ENCODE measurements at places on chromosomes 7 and 10. TPM values are rescaled to one million over a fixed set of nuclear protein-coding genes. Genes with fewer than 3 reads are reported as not detected.
A peak's percentile ranks its signal among the peaks of the same experiment; 100 is the strongest.

GRCh38 chr7:158655507-158655906 is 49.1 kb downstream of the NCAPG2 start:
- no peak for DNase-seq

DNA sequence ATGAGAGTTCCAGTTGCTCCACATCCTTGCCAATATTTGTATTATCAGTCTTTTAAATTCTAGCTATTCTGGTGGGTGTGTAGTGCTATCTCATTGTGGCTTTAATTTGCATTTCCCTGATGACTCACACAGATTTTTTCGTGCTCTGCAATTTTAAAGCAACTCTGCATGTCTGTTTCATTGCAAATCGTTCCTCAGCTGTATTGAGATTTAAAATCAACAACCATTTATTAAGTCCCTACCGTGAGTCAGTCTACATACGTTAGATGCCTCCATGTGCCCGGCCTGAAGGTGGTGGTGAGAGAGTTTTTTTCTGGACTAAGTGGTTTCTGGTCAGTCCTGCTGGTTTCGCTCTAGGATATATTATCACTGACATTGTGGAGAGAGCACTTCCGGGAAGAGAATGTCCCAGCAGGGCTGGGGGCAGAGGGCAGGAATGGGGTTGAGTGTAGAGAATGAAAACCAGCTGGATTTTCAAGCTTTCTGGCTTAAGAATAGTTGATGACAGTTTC is 8.4 kb upstream of the HYCC1 start:
- no peak for DNase-seq

DNA sequence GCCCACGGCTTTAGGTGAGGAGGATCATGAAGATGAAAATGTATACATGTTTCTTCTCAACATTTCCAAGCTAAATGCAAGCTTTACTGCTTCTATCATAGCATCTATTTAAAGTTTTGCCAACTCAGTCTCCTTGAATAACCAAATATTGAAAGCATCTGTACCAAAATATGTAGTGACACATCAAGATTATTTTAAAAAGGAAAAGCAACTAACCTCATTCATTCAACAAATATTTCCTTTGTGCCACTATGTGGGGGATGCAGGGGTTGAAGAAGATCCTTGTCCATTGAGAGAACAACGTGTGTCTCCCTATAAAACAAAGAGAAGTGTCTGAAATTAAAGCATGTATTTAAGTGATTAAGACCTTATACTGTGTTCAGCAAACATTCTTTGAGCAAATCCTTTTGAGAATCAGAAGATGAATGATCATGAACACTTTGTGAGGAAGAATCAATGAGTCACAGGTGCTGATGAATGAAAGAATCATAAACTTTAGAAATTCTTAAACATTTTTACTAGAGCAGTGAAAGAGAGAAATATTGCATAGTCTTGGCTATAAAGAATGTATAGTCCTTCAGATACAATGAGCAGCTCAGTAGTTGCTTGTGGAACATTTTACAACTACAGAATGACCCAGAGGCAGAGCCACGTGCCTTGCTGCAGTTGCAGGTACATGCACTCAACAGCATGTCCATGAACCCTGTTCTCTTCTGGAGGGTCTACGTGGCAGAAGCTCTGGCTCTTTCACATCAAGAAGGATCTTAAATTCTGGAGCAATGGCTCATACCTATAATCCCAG is 13.9 kb downstream of the TAS2R60 start:
- DNase-seq, result no peak

- DNase-seq, result no peak
Observed at GRCh38 chr10:14485986-14486385, 155.3 kb upstream of the FRMD4A start.

DNA sequence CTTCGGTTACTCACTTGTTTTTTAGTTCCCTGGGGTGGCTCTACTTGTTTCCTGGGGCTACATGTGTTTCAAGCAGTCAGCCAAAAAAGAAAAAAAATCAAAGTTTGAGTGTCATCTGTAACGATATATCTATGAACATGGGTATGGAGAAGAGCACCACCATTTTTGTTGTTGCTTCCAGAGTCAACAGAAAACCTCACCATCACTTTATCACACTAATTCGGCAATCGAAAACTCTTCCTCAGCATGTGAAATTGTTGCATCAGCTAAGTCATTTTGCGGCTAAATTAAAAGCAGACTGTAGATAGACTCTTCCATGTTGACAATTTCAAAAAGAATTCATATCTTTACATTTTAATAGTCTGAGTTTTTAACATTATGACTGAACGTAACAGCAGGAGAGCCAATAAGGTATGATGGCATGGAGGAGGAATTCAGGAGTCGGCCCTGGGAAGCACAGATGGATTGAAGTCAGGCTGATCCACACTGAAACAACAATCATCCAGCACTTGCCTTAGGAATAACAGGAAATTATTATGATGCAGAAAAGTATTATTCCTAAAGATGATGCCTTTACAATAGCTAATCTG is 455.7 kb upstream of the KLF6 start:
- no peak for DNase-seq

DNA sequence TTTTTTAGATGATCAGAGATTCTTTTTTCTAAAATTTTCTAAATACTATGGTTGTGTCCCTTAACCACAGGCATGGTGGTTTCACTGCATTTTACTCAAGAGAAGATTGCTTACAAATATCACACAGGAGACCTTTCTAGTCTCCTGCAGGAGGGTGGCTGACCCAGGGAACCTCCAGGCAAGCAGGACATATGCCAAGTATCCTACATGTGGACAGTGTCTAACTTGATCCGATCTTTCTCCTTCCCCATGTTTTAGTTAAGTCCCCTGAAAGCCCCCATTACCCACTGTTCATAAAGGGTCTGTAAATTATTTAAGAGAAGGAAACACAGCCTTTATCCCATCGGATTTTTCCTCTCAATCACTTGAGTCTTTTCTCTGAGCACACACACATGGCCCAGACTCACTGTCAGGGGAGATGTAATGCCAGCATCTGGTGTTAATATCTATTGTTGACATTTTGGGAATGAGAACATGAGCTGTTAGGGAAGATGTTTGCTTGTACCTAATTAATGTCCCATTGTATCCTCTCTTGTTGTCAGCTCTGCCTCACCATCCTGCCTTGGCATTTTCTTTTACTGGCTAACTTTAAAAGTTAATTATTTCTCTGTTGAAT is 755.2 kb downstream of the AUTS2 start:
- DNase-seq, result no peak

DNA sequence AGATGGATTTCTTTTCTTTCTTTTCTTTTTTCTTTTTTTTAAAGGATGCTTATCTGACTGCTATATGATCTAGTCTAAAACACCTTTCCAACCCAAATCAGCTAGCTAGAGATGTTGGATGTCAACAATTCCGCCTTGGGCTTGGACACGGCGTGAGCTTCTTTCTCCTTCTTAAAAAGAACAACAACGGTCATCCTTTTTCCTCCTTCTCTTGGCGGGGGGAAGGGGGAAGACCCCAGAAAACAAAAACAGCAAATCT is 1.0 kb downstream of the BEND7 start:
- DNase-seq, result no peak

- peak; percentile 43 for DNase-seq
Observed at GRCh38 chr7:98354511-98355249, 46.2 kb downstream of the BAIAP2L1 start.

DNA sequence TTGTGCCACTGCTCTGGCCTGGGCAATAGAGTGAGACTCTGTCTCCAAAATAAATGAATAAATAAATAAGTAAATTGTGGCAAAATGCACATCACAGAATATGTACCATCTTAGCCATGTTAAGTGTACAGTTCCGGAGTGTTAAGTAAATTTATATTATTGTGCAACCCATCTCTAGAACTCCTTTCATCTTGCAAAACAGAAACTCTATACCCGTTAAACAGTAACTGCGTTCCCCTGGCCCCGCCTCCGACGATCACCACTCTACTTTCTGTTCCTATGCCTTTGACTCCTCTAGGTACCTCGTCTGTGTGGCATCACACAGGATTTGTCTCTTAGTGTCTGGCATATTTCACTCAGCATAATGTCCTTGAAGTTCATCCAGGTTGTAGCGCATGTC is 356.4 kb upstream of the FOXK1 start:
- DNase-seq, result no peak

DNA sequence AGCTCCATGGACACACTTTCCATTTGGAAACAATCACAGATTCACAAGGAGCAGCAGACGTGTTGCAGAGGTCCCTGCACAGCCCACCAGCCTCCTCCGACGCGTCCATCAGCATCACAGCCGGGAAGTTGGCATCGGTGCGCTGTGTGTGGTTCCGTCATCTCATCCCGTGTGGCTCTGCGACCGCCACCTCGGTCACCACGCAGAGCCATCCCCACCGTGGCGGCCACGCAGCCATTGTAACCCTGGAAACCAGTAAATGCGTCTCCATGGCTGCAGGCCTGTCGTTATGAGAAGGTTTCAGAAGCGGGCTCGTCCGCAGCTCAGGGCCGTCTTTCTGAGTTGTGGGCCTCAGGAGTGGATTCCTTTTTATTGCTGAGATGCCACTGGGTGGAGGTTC is 36.0 kb downstream of the FOXK1 start:
- no peak for DNase-seq

DNA sequence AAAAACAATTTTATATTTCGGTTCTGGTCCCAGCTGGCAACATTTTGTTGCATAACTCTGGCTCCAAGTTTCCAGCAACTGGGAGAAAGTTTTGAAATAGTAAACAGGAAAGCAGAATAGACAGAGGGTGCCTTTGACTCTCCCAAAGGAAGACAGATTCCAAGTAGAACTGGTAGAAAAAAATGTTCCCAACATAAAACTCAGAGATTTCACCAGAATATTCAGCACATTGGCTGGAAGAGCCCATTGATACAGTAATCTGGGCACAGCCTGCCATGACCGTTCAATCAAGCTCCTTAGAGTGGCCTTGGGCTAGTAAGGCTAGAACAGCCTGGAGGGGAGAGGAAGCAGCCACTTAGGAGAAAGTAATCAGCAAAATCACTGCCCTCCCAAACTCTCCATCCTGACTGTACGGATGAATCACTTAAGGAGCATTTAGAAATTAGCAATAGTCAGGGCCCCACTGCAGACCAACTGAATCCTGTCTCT is 120.4 kb downstream of the CUBN start:
- no peak for DNase-seq

DNA sequence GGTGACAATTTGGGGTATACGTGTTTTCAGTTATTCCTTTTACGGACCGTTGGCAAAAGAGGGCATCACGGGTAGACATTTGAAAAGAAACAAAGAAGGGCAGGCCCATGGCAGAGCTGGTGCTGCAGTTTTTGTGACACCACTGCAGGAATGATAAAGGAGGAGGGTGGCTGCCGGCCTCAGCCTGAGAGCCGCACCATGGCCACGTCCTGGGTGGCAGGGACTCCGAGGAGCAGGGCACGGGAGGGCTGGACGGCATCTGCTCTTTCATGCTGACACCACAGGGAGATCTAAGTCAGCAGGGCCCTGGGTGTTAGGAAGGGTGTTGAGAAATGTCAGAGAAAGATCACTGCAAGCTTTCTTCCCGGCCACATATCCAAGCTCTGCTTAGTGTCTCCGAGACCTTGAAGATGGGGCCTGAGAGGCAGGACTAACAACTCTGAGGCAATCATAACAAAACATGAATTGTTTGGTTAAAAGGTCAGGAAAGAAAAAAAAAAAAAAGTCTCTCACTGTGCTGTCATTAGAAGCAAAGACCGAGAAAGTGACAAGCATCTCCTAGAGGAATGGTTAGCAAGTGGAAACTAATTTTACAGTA is 36.6 kb downstream of the INSYN2A start:
- DNase-seq, result no peak

- DNase-seq, result no peak
Observed at GRCh38 chr7:7505915-7506314, 29.8 kb downstream of the COL28A1 start.

- DNase-seq, result peak; percentile 59
Observed at GRCh38 chr7:43764039-43764761, 5.7 kb downstream of the BLVRA start.

DNA sequence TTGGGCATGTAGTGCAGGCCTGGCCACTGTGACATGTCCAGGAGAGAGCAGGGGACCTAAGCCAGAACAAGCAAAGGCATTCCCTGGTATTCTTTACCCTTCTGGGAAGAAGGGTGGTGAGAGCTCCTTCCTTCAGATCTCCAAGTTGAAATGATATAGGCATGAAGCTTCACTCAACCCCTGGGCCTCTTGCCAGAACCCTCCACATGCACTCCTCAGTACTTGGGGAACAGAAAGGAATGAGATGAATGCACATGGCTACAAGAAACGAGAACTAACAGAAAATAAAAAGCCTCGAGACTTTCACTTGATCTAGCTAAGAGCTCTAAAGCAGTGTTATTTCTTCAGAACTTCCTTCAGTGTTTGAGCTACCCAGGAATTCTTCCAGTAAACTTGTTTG is 262.2 kb downstream of the ETV1 start:
- DNase-seq, result no peak

- DNase-seq, result peak; percentile 78
Observed at GRCh38 chr7:83060218-83060617, 102.5 kb downstream of the PCLO start.

GRCh38 chr7:43771573-43771972 is 13.1 kb downstream of the BLVRA start:
- DNase-seq, result peak; percentile 18

GRCh38 chr10:8830876-8831275 is 776.4 kb downstream of the GATA3 start:
- no peak for DNase-seq

DNA sequence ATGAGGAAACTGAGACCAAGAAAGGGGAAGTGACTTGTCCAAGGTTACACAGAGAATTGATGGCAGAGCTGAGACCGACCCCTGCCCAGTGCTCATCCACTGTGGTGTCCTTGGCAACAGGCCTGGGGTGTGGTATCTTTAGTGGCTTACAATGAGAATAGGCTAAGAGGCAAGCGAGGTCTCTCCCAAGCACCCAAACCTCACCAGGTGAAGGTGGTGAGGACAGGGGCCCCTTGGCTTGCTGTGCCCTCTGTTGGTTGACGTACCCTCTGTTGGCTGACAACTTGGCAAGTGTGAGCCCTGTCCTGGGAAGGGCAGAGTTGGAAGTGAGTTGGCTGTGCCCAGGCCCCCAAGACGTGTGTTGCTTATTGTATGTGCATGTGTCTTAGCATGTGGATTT is 166.9 kb downstream of the GRK5 start:
- no peak for DNase-seq

GRCh38 chr10:74072503-74072902 is 74.6 kb downstream of the VCL start:
- no peak for DNase-seq

SH2D4B gene
- polyA plus RNA-seq, result 0.07 TPM

GPR158 gene
- 0.64 TPM for polyA plus RNA-seq

INMT gene
- polyA plus RNA-seq, result 37.2 TPM

ENKUR gene
- polyA plus RNA-seq, result 0.17 TPM

PSMC2 gene
- polyA plus RNA-seq, result 355 TPM

LRRD1 gene
- polyA plus RNA-seq, result 0.22 TPM

SCART1 gene
- 2.7 TPM for polyA plus RNA-seq

AKR1C2 gene
- 11.9 TPM for polyA plus RNA-seq

SLC16A12 gene
- 2.4 TPM for polyA plus RNA-seq

WASL gene
- 17.9 TPM for polyA plus RNA-seq
